ENCODE measurements at places on chromosomes 12 and 14.

- no peak for DNase-seq
Measured at GRCh38 chr14:97705107-97705506, 907.9 kb downstream of the VRK1 start.

GRCh38 chr14:32941668-32942065 is 3.0 kb downstream of the NPAS3 start:
- no peak for DNase-seq

DNA sequence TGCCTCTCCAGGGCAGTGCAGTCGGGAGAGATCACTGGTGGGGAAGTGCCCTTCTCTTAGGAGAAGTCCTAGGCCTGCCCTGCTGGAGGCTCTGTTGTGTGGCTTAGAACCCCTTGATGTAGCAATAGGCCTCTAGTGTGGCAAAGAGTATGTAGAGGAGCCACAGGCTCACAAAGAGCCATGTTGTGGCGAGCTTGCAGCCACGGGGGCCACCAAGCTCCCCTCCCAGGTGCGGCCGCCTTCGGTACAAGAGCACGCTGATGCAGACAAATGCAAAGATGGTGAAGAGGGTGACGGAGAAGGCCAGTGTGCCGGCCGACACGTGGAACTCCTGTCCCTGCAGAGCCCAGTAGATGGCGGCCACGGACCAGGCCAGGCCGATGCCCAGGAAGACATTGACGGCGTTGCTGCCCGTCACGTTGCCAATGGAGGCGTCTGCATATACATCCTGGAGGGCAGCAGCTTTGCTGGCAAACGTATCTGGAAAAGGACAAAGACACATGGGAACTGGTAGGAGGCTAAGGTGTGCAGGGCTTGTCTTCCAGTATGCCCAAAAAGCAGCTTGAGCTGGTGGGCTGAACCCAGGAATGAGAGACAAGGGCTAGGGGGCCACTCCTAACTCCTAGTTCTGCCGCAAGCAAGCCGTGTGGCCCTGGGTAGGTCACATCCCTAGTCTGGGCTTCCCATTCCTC is 142.8 kb downstream of the SLC8A3 start:
- peak; percentile 36 for DNase-seq

GRCh38 chr14:94769391-94770250 is at the start of gene GSC:
Gene GSC (minus strand): TSS chr14:94770113. CDS start chr14:94770015, 98 bp downstream.
- DNase-seq, result no peak

DNA sequence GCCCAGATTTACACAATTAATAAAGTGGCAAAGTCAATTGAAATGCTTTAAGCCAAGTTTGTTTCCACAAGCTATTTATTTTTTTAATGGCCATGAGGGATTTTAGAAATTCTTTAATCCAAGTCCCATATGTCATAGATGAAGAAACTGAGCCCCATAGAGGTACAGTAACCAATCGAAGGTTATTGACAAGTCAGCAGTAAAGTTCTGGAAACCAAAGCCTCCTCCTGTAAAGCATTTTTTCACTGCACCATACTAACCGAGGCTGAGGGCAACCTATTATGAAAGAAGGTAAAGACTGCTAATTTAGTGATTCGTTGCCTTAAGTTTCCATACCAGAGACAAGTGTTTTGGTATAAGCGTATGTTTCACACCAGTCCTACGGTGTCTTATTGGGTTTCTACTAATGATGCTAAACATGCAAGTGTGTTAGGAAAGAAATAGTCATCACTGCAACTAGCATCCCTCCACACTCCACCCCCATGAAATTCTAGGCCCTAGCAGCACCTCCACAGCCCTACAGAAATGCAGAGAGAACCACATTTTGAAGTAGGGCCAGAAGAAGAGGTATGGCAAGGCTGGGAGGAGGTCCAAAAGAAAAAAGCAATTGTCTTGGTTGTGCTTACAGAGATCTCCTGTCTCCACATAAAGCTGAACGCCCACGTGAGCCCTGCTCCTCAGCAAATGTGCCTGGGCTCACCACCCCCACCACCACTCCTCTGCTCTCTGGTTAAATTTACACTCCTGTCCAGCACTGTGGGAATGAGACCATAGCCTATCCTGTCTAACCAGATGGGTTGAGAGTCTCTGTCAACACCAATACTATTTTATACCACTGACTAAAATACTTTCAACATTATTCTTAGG is 271.1 kb upstream of the G2E3 start:
- no peak for DNase-seq

DNA sequence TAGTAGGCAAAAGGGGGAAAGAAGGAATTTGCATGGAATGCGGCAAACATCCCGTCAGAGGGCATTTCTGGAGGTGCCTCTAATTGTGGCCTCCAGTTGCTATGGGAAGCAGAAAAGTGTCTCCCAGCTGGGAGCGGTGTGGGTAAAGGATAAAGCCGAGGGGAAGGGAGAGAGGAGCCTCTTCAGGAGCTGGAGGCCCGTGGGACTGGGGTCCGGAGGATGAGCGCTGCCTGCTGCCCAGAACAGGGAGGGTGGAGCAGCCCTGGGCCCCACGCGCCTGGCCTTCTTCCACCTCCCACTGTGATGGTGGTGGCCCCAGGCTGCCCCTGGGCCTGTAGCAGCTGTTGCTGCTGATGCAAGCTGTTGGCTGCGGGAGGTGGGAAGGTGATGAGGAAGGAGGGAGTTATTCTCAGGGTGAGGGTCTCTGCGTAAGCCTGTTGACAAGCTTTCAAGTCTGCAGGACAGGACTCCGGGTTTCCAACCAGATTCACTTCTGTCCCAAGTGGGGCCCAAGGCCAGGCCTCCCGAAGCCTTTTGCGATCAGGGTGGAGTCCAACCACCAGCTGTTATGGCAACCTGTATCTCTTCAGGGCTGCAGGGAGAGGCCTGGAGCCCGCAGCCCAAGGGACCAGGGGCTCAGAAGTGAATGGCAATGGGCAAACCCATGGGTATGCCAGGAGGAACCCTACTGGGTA is 19.1 kb upstream of the PGF start:
- no peak for DNase-seq

DNA sequence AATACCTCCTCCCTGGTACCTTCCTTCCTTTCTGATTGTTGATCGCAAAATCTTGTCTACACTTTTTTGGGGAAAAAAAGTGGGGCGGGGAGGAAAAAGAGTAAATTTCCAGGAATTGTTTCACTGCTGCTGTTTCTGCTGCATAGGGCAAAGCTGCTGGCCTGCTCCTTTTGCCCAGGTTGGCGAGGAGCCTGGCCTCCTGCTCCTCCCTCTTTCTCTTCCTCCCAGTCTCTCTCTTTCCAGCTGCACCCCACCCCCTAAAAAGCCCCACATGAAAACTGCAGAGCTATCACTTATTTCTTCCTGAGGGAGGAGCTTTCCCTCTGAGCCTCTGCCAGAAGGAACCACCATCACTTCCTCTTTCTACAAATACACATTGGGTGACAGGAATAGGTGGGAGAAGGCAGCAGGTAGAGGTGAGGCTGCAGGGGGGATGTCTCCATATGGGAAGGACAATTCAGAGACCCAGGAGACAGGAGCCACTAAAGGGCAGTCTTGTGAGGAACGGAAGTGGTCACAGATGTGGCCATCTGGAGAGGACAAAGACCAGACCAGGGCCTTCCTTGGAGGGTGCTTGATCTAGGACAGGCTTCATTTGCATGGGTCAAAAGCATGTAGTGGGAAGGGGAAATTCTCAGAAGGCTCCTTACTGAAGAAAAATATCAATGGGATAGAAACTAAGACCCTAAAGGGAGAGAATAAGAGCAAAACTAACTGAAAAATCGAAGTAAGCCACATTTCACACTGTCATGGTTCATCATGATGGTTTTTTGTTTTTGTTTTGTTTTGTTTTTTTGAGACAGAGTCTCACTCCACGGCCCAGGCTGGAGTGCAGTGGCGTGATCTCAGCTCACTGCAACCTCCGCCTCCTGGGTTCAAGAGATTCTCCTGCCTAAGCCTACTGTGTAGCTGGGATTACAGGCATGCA is 14.8 kb downstream of the ZBTB39 start:
- DNase-seq, result no peak
